ENCODE measurements at places on chromosomes 4 and X.

DNA sequence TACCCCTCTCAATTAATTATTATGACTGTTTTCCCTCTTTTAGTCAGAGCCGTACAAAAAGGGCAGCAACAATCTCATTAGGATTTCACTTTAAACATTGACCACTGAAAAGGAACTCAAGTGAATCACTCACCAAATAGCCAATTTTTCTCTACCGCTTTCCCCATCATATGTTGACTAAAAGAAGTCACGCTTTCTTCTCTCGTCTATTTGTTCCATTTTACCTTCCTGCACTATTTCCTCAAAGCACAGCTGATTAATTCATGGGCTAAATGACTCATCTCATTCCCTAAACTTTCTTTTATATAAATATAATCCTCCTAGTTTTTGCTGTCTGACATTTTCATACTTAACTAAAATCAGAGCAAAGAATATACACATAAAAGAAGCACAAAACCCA, 8.2 kb downstream of the MID1 start:
- no peak for DNase-seq

- no peak for DNase-seq
Measured at GRCh38 chr4:54898056-54898562, 227.3 kb downstream of the KDR start.

GRCh38 chr4:76083386-76083988, 9.0 kb downstream of the ART3 start:
- DNase-seq = no peak

DNA sequence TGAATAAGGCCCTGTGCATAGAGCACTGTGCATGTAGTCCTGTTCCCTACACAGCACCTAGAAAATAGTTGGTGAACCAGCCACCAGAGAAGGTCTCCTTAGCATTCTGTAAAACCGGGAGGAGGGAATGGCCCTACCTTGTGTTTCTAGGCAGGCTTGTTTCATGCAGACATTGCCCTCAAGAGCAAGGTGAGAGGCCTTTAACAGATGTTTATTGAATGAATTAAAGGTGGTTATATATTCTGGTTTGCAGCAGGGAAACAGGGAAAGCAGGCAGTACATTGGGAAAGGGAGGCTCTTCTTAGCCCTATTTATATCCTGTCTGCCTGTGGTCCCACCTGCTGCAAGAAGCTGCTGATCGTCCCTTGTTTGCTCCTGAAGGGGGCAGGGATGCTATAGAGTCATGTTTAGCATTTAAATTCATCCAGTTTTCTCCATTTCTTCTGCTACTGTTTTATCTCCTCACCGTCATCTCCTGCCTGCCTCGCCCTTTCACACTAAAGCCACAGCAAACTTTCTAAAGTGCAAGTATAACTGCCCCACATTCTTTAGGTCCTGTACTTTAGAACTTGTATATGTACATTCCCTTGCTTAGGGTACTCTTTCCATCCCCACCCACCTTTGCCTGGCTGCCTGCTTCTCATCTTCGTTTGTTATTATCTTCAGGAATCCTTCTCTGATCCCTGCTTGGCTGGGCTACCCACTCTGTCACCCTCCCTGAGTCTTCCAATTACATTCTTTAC, 60.3 kb downstream of the EGF start:
- DNase-seq = no peak

DNA sequence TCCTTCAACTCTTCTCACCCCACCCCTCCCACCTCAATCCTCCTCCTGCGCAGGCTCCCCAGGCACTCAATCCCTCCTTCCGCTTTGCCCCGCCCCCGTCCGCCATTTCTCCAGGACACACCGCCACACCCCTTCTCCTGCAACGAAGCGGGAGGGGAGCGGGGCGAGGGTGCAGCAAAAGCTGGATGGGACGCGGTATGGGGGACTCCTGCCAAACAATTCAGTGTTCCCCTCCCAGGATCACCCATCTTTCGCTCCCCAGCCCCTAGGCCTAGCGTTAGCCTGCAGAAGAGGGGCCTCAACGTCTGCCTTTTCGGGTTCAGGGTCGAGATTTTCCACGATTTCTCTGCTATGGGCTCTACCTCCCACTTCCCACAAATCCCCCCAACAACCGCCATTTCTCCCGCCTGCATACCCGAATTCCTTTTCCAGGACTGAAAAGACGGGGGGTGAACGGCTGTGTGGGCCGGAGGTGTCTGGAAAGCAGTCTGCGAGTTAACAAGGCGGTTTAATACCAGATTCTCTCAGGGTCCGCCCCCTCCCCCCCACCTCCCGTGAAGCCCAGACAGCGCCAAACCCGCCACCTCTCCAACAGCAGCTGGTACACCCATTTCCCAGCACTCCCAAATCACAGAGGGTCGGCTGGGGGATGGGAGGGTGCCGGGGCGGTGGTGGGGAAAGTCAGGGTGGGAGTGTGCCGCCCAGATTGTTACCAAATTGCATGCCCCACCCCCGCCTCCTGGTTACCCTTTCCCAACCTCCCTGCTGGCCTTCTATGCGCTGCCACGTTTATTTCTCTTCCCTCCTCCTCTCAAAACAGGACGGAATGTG, 774 bp downstream of the ARMCX2 start:
- peak; percentile 43 for DNase-seq

DNA sequence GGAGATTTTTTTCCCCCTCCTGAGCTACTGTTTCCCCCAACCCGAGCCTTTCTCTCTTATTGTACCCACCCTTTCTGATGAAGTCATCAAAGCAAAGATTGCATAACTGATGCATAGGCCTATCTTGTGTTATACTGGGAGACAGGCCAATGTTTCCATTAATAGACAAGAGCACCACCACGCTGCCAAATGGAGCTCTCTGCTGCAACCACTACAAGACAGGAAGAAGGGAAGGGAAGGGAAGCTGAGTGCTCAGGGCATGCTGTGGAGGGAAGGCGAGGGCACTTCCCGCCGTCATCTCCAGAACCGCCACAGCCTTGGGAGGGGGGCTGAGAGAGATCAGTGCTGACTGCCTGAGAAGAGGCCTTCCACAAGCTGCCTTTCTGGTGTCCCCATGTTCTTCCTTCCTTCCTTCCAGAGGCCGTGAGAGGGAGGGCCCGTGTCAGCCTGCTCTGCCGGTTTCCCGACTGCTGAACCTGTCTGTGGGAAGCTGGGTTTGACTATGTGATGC, 75.0 kb downstream of the MGST2 start:
- DNase-seq = no peak

DNA sequence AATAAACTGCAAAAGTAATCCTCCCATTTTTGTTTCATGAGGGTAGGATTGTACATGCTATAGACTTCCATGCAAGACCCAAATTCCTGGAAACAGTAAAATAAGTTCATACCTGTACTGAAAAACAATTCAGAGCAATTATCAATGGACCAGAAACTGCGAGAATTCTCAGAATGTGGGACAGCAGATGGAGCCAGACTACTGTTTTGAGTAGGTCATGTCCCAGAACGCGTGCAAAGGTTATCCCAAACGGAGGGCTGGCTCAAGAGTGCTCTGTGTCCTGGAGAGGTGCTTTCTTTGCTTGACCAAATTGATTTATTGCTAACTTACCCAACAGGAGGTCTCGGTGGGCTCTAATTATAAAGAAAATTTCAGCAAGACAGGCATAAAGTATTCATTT, 1.7 kb upstream of the MAGEH1 start:
- DNase-seq = no peak

- DNase-seq = no peak
Measured at GRCh38 chr4:95093936-95094929, 336.5 kb downstream of the BMPR1B start.

GRCh38 chr4:141636082-141636770, at the start of gene IL15:
Gene IL15, plus strand, starts transcription at chr4:141636583. Its CDS starts 82,882 bp downstream, at chr4:141719465.
- DNase-seq = peak; percentile 22

GRCh38 chr4:105120626-105121025, 26.1 kb upstream of the TET2 start:
- no peak for DNase-seq

- DNase-seq = no peak
Measured at GRCh38 chrX:18666614-18667013, 5.3 kb downstream of the RS1 start.

DNA sequence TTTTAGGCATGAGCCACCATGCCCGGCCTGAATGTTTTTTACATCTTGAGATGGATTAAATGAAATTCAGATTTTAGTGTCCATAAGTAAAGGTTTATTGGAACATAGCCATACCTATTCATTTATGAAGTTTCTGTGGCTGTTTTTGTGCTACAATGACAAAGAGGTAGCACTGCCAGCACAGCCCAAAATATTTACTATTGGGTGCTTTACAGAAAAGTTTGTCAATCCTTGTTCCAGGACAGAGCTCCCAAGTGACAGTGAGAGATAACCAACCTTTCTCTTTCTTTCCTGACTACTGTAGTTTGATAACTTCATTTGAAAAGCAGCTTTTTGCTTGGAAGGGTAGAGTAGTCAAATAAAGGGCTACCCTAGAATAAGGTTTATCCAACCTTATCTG, 116.2 kb downstream of the CAMK2D start:
- no peak for DNase-seq

DNA sequence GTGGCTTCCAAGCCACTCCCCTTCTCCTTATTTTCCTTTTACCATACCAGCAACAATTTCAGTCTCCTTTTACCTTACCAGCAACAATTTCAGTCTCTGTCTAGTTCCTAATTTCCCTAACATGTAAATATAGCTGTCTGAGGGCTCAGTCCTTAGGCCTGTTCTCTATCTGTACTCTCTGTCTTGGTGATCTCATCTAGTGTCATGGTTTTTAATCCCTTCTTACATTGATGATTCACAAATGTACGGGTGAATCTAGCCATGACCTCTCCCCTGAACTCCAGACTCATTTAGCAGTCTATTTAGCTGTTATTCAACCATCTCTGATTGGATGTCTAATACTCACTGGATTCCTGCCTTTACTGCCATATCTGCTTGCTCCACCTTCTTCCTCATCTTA, 7.2 kb downstream of the IL15 start:
- no peak for DNase-seq

DNA sequence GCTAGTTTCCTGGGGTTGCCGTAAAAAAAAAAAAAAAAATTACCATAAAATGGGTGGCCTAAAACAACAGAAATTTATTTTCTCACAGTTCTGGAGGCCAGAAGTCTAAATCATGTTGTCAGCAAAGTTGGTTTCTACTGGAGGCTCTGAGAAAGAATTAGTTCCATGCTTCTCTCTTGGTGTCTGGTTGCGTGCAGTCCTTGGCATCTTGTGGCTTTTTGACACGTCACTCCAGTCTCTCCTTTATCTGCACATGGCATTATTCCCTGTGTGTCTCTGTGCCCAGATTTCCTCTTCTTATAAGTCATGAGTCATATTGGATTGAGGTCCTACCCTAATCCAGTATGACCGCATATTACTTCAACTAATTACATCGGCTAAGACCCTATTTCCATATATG, 38.7 kb downstream of the SPATA4 start:
- no peak for DNase-seq

GRCh38 chr4:87100168-87100567, 120.2 kb downstream of the KLHL8 start:
- DNase-seq = no peak

GRCh38 chr4:53366301-53366716, 448 bp upstream of the SCFD2 start:
- DNase-seq = no peak

- no peak for DNase-seq
Measured at GRCh38 chr4:65635051-65635821, 35.1 kb downstream of the EPHA5 start.

- DNase-seq = no peak
Measured at GRCh38 chrX:4059893-4060292, 346.4 kb upstream of the PRKX start.

- no peak for DNase-seq
Measured at GRCh38 chr4:176210101-176210500, 14.7 kb upstream of the SPATA4 start.

DNA sequence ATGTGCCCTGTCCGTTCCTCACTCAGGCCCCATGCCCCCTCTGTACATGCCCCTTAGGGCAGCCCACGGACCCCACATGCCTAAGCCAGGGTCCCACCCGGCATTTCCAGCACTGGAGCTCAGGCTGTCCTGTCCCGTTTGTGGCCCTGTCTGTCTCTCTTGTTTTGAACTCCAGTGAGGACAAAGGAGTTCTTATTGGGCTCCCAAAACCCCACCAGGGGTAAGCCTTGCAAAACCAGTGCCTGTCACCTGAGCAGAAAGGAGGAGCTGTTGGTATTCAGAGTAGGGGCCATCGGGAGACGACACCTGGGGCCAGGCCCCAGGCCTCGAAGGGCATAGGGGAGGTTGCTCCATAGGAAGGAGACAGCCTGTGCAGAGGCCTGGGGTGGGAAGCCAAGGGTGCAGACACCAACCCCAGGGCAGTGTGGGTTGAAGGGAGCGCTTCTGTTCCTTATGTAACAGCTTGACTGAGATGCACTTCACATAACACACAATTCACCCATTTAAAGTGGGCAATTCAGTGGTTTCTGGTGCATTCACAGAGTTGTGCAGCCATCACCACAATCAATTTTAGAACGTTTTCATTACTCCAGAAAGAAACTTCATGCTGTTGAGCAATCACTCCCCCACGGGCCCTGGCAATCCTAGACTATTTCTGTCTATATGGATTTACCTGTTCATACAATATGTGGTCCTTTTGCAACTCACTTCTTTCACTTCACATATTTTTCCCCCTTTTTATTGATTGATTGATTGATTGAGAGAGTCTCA, 31.7 kb downstream of the MAN2B2 start:
- no peak for DNase-seq

DNA sequence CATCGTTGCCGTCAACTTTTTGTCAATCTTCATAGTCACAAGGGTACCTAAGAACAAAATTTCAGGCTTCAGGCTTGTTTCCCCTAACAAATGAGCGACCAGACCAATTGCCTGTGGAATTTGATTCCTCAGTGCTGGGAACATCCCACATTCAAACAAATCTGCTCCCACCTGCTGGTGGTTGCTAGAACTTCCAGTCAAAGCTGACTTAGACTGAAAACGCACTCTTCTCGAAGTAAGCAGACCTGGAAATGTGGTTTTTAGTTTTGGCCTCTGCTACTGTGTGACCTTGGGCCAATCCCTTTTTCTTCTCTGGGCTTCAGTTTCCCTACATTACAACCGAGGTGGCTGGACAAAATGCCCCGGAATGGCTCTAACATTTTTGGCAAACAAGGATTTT, 1.8 kb upstream of the GABRQ start:
- peak; percentile 60 for DNase-seq

DNA sequence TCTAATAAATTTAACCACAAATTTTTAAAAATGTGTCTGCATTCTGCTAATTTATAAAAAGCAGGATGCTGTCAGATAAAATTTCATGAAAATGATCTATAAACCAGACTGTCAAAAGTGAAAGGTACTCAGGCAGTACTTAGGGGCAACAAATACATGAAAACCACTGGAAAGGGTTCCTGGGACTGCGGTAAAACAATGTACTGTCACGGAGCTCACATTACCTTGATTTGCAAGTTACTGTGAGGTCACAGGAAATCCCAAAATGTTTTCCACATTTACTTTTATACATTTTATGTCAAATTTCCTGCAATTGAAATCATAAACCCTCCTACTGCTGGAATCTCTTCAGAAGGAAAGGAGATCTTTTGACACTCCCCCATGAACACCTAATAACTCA, 45.3 kb downstream of the SHISA3 start:
- no peak for DNase-seq

- peak; percentile 2 for DNase-seq
Measured at GRCh38 chrX:54641530-54641929, 111.5 kb downstream of the GNL3L start.

Measured in SK-N-DZ (cell line).